ENCODE measurements at places on chromosomes 7 and 10.

GRCh38 chr10:128302808-128303207 lies 176.6 kb upstream of the MKI67 start:
- no peak for DNase-seq

DNA sequence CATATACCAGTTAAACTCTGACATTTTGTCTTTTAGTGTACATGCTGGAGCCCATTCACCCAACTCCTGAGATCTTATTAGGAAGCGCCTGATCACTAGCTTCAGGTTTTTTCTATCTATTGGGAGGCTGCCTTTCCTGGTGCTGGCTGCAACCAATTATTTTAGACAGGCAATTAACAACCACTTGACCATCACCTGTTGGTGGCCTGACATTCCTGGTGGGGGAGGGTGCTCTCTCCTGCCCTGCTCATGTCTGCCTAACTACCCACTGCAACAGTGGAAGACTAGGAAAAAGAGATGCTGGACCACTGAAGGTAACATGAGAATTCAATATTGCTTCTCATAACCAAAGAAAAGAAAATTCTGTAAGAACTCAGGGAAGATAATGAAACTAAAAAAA lies 190.3 kb upstream of the GRM3 start:
- no peak for DNase-seq

GRCh38 chr10:62926407-62926806 lies 110.2 kb upstream of the EGR2 start:
- DNase-seq, result no peak

GRCh38 chr10:5142199-5142598 lies 42.8 kb downstream of the AKR1C8 start:
- no peak for DNase-seq

GRCh38 chr7:69591805-69592204 lies 6.5 kb upstream of the AUTS2 start:
- DNase-seq, result no peak

Measured in bronchial epithelial cell (primary cell).